ENCODE measurements at places on chromosomes 3 and 15.

- DNase-seq: no peak
These were observed 45.3 kb downstream of the TMEM212 start for GRCh38 chr3:171888466-171888865.

- DNase-seq: no peak
These were observed 20.9 kb downstream of the SMAD6 start for GRCh38 chr15:66722757-66723540.

- DNase-seq: no peak
These were observed 295.5 kb downstream of the LPP start for GRCh38 chr3:188449421-188449820.

DNA sequence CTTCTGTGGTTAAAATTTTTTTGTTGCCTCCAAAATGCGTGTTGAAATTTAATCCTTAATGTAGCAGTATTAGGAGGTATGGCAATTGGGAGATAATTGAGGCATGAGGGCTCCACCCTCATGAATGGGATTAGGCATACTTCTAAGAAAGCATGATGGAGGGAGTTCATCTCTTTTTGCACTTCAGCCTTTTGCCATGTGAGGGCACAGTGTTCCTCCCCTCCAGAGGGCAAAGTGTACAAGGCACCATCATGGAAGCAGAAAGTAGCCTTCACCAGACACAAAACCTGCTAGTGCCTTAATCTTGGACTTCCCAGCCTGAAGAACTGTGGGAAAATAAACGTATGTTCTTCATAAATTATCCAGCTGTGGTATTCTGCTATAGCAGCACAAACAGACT is 429.5 kb downstream of the ZIC1 start:
- no peak for DNase-seq

DNA sequence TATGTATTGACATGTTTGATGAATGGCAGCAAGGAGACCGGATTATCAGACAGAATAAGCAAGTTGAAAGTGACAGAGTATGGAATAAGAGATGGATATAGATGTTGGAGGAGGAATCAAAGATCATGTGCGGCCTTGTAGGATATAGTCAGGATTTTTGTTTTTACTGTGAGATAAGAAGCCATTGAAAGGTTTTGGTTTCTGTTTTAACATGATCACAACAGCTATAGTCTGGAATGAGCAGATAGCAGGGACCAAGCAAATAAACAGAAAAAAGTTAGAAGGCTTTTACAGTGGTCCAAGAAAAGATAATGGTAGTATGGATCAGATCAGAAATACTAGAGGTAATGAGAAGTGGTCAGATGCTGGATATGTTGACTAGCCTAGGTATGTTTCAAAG is 52.6 kb downstream of the SLC12A6 start:
- no peak for DNase-seq

DNA sequence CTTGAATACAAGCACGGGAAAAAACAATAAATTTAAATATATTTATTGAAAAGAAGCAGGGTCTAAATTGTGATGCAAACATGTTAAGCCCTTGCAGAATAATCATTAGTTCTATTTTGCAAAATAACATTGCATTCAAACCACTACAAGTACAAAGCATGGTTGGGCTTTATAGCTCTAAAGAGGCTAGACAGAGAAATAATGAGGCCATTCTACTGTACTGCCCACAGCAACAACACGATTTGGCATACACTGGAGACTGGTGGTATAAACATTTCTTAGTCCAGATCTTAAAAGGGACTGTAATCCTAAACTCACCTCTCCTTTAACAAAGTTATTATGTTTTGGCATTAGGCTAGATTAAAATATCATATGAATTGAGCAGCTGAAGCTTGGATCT is 204.3 kb upstream of the LRIG1 start:
- no peak for DNase-seq

GRCh38 chr3:24259901-24260512 is 234.6 kb downstream of the THRB start:
- DNase-seq: no peak

- peak; percentile 17 for DNase-seq
These were observed 9.8 kb downstream of the SCG5 start for GRCh38 chr15:32651229-32651837.

GRCh38 chr3:33426630-33427317 is 13.4 kb downstream of the UBP1 start:
- DNase-seq: no peak

- no peak for DNase-seq
These were observed 42.5 kb upstream of the SRGAP3 start for GRCh38 chr3:9291821-9292410.

DNA sequence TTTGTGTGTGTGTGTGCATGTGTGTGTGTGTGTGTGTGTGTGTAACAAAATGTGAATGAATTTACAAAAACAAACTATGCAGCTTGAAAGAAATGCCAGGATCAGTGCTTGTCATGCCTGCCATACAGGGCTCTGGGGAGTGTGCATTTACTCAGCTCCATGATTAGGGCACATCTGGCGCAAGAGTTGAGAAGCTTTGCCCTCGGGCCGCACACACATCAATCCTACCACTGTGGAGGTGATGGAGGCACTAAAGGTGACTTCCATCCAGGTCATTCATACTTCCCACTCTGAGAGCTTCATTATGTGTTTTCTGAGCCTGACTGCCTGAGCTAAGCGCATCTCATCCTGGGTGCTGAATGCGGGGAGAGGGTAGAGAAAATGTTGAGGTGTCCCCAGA is 72.0 kb upstream of the ZBED2 start:
- no peak for DNase-seq

DNA sequence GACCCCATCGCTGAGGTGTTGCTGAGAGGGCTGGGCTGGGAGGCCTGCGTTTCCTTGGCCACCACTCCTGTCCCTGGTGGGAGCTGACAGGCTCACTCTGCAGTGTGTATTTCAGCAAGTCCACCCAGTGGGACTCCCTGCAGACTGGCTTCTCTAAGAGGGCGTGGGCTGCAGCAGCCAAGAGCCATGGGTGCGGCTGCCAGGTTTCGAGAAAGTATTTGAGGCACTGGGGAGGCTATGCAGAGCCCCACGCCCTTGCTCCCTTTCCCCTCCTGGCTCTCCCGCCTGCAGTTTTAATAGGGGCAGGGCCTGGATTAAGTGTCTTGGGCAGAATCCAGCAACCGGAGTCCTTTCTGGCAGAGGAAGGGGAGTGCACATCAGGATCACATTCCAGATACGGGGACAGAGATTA is 242.1 kb downstream of the THSD4 start:
- DNase-seq: no peak

DNA sequence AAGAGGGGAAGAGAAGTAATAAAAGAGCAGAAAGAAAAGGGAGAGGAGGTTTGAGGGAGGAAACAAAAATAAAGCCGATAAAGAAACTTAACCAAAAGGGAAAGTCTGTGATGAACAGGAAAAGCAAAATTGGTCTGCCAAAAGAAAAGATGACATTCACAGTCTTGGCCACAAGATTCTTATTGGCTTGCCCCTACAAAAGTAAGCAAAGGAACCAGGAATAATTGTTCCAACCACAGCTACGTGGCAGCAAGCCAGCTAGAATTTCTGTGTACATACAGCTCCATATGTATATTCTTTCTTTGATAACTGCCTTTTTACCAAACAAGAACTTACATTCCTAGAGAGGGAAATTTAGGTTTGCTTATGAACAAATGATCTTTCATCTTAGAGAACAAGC is 79.6 kb downstream of the MLH1 start:
- no peak for DNase-seq

DNA sequence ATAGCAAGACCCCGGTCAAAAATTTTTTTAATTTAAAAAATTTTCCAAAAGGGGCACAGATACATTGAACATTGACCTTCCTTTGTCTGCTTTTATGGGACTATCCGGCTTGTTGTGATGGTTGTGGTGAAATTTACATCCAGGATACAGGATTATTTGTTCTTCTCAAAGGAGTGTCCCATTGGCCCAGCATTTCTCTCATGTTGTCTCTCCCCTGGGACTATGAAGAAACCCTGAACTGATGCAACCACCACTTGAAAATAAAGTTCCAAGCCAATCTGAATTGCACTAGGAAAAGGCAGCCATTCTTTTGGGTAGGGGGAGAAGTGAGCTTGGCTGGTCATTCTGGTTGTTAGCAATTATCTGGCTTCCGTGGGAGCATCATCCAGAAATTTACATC is 58.4 kb downstream of the PPARG start:
- DNase-seq: no peak

DNA sequence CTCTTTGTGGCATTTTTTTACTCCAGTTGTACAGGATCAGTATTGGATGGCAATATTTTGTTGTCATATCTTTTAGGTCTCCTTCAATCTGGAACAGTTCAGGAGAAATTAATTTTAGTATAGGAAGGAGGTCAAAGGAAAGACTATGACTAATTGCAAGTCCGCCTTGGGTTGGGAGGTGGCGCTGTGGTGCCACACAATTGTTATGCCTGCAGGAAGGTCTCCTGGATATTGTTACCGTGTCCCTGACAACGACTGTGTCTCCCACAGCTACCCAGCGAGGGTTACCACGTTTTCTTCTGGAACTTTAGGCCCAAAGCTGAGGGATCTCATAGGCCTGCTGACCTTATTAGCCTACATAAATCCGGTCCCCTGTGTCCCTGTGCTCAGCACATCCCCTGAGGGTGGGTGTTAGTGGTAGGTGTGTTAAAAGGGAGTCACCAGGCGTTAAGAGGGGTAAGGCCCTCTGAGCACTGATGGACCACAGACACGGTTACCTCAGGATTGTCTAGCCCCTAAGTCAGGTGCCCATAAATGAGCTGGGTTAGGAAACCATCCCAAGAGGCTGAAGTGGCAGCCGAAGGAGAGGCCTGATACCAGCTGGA is 31.5 kb downstream of the KCNAB1 start:
- DNase-seq: peak; percentile 41

GRCh38 chr15:66599536-66600239 is 33.9 kb upstream of the LCTL start:
- no peak for DNase-seq

DNA sequence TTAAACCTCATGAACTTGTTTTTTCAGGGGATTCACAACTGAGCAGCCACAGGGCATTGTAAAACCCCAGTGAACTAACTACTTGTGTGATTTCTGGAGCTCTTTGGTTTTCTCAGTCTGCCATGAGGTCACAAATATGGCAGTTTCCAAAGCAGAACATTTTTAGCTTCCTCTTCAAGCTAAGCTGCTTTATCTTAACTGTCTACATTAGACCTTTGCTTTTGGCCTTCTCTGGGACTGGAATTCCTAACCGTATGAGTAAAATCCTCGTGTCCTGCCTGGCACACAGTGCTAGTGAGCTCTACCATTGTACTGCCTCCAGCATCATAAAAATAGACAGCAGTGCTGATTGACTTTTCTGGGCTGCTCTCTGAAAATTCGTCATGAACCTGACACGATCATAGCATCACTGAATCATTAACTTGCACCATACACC is 22.1 kb downstream of the CDIN1 start:
- DNase-seq: no peak

DNA sequence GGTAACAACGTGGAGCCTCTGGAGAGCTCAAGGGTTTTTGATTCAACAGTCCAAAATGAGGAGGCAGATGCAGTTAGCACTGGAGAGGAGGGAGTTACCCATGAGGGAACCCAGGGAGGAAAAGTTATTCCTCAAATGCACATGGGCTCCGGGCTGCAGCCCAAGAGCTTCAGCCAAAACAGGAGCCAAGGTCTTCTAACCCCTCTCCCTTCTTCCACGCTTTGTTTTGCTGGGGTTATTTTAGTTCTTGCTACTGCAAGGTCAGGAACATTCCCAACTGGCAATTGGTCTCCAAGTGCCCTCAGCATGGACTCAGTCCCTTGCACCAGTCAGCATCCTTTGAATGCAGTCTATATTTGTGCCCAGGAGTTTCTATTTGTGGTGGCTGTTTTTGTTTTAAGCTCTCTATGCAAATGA is 90.0 kb downstream of the TGFBR2 start:
- DNase-seq: no peak
